ENCODE measurements at places on chromosomes 1 and 21.

DNA sequence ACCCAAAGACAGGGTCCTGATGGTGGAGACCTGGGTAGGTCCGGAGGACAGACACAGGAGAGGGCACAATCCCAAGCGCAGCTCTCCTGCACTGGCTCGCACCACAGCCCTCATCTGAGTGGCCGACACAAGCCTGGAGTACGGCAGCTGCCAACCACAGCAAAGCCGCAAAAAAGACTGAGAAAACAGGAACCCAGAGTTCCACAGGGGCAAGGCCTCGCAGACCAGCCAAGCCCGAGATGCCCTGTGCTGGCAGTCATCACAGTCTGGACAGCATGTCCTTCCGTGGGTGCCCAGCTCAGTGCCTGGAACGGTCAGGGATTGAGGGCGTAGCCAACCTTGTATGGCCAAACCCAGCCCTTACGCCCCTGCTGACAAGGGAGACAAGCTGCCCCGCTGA lies 11.4 kb downstream of the ZBTB48 start:
- no peak for DNase-seq

DNA sequence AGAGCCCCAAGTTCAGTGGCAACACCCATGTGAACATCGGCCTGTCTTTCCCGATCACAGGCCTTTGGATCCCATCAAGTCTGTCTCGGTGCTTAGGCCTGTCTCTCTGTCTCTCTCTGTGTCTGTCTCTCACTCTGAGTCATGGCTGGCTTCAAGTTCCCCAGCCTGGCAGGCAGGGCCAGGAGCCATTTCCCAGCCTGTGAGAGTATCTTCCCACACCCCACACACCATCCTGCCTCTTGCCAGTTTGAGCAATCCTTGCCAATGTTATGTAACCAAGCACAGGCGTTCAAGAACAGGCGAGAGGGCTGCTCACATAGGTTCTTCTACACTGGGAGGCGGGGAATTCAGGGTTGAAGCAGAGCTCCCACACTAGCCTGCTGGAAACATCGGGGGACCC lies 70.0 kb upstream of the TMEM51 start:
- no peak for DNase-seq

GRCh38 chr1:160608941-160609340 lies 29.6 kb upstream of the CD84 start:
- DNase-seq = no peak

DNA sequence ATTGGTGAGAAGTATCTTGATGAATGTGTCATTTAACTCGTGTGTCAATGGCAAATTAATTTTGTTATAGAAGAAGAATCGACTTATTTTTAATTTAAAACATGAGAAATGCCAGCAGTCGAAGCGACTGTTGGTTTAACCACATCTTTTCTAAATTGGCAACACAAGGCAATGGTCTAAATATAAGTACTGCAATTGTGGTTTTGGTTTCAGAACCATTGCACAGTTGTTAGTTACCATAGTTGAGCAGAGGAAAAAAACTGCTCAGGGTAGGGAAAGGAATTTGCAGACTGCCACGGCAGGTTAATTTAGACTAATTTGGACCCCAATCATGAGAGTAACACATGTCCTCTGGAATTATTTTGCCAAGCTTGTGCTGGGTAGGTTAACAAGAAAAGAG lies 185.6 kb upstream of the RUNX1 start:
- DNase-seq = no peak

DNA sequence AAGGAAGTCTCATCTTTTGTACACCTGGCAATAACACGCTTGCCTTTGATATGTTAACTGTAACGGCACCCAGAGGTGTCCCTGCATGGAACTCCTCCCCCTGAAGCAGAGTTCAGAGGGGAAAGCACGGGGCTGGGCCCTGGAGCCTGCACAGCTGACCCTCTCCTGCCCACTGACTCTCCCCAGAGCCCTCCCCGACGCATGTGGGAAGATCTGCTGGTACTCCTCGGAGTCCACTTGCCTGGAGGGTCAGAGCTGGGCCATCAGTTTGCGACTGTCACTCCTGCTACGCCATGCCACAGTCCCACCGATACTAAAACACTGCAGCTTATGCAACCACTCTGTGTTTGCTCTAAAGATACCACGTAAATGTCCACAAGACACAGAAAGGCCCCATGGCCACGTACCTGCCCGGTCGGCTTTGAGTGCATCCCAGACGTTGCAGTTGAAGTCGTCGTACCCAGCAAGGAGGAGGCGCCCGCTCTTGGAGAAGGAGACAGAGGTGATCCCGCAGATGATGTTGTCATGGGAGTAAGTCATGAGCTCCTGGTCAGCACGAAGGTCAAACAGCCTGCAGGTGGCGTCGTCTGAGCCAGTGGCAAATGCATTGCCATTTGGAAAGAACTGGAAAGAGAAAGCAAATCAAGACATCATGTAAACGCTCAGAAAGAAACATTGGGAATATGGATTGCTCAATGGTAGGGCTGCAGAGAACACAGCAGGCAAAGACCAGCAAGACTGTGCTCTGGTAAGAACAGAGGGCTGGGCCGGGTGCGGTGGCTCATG lies 10.6 kb upstream of the NADK start:
- DNase-seq = no peak

DNA sequence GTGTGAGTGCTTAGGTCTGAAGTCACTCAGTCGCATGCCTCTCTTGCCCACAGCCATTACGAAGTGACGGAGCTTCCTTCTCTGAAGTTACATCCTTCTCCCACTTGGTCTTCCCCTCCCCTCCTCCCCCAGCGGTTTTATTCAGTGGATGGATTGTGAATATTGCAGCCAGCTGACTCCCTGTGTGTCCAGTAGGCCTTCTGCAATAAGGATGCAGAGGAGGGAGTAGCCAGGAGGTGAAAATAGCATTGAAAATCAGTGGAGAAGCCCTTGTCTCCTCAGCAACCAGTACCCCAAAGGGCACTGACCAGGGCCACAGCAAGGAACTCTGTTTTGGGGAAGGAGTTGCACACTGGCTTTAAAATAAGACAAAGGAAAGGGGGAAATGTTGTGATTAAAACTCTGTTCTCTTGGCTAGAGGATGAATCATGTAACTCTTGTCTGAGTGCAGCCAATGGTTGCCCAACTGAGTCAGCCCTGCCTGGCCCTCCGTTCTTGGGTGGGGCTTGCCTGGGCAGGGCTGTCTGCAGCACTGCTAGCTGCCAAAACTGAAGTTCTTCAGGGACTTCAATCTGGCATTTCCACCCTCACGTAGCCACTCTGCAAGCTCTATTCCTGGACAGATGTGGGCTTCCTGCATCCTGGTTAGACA lies 4.3 kb downstream of the S100A10 start:
- peak; percentile 28 for DNase-seq

GRCh38 chr1:58786184-58786926 lies 2.5 kb upstream of the JUN start:
- DNase-seq = no peak

GRCh38 chr1:165109013-165109412 lies 247.5 kb downstream of the LMX1A start:
- DNase-seq = no peak

DNA sequence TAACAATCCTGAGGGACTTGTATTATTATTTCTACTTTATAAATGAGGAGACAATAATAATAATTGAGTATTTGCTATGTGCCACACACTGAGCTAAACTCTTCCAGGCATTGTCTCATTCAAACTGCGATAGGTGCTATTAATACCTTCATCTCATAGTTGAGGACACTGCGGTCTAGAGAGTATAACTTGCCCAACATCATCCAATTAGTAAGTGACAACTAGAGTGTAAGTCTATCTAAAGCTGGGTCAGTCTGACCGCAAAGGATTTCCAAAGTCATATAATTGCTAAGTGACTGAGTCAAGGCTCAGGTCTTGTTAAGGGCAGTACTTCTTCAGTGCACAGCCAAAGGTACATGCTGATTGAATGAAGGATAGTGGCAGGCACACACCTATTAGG lies 9.7 kb downstream of the BCL9 start:
- no peak for DNase-seq

DNA sequence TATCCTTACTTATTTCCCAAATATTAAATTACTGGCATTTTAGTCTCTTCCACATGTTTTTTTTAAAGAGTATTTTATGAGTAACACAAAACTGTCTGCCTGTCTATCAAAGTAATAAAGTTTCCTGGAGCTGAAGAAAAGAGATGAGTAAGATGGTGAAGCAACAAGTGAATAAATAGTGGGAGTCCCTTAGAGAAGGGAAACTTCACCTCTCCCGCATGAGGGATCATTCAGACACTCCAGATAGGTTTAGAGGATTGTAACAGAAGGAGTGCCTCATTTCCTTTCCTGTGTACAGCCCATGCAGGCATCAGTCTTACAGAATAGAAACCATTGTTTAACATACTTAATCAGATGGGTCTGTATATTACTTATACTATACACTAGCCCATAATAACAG lies 205.7 kb downstream of the USP25 start:
- DNase-seq = no peak

Measured in stimulated activated CD8-positive, alpha-beta memory T cell treated with anti-CD3 and anti-CD28 coated beads, Interleukin-4, amount 100 ng/mL, for 4 hours (primary cell).